Renal cortex interstitium (tissue), 15 donors: ENCODE measurements at places on chromosomes 16 and 17. TPM values are rescaled to one million over a fixed set of nuclear protein-coding genes. Genes with fewer than 3 reads are reported as not detected.
A peak's percentile ranks its signal among the peaks of the same experiment; 100 is the strongest.

GRCh38 chr16:68155425-68155824, 70.3 kb downstream of the NFATC3 start:
- no peak for DNase-seq

The GNGT2 gene
- 1.3 TPM for polyA plus RNA-seq

The HIC1 gene
- 31.6 TPM for polyA plus RNA-seq

DNA sequence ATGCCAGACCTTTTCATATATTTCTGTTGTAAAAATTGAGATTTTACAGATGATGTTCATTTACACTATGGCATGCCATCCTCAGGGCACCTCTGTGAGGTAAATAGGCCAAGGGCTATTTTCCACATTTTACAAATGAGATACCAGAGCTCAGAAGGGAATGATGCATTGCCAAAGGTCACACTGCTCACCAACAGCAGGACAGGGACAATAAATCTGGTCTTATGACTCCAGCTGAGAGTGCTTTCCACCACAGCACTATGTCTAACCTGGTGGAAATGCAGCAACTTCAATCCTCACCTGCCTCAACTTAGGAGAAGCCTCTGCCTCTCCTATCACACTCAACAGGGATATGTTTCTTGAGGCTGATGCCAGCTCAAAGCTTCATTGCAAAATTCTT, 40.6 kb downstream of the GRIN2A start:
- DNase-seq, result peak; percentile 10

- no peak for DNase-seq
Measured at GRCh38 chr16:69893106-69893505, 58.0 kb upstream of the CLEC18A start.

The ADORA2B gene
- polyA plus RNA-seq, result 1.3 TPM

DNA sequence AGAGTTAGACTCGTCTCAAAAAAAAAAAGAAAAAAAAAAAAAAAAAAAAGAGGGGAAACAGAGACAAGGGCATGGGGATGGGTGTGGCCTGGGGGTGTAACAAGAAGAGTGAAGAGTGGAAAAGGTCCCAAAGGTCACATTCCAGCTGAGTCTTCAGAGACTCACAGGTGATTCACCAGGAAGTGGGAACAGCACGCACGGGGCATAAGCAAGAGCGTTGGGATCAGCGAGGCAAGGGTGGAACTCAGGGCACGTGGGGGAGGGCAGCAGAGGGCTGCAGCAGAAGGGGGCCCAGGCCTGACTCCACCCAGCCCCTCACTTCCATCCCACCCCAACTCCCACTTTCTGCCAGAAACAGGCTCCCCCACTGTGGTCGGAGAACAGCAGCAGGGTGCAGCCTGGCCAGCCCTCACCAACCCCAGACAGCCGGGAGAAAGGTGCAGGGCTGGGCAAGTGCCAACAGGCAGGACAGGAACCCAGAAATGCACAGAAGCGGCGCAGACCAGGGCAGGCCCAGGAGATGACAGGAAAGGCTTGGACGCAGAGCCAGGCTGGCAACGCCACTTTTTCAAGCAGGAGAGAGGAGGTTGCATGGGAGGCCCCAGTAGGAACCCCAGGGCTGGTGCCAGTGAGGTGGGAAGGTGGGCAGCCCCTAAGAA, 3.3 kb downstream of the MEAK7 start:
- no peak for DNase-seq

- DNase-seq, result no peak
Measured at GRCh38 chr16:61780161-61780560, 256.1 kb downstream of the CDH8 start.
